ENCODE measurements at places on chromosomes 16 and 17. TPM values are rescaled to one million over a fixed set of nuclear protein-coding genes. Genes with fewer than 3 reads are reported as not detected.

The EDC4 gene
- total RNA-seq: 59.2 TPM

The FOXN1 gene
- not detected for total RNA-seq

The SLC35G6 gene
- total RNA-seq: not detected

The LRRC37A3 gene
- 3.8 TPM for total RNA-seq

The SEBOX gene
- not detected for total RNA-seq

The EEF2KMT gene
- 30.0 TPM for total RNA-seq

The KRT222 gene
- total RNA-seq: not detected

The WFIKKN1 gene
- total RNA-seq: not detected

The MAZ gene
- total RNA-seq: 147 TPM

The ADAMTS18 gene
- not detected for total RNA-seq

The NTN1 gene
- 0.19 TPM for total RNA-seq

DNA sequence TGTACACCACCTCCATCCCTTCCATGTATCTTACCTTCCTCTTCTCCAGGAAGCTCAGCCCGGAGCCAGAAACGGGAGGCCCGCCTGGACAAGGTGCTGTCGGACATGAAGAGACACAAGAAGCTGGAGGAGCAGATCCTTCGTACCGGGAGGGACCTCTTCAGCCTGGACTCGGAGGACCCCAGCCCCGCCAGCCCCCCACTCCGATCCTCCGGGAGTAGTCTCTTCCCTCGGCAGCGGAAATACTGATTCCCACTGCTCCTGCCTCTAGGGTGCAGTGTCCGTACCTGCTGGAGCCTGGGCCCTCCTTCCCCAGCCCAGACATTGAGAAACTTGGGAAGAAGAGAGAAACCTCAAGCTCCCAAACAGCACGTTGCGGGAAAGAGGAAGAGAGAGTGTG is 756 bp upstream of the MVP start:
- DNase-seq: no peak

- DNase-seq: peak; percentile 74
These were observed 3.2 kb downstream of the MYL11 start for GRCh38 chr16:30377812-30378235.

- DNase-seq: no peak
These were observed 447.9 kb downstream of the CA10 start for GRCh38 chr17:51710634-51710979.

DNA sequence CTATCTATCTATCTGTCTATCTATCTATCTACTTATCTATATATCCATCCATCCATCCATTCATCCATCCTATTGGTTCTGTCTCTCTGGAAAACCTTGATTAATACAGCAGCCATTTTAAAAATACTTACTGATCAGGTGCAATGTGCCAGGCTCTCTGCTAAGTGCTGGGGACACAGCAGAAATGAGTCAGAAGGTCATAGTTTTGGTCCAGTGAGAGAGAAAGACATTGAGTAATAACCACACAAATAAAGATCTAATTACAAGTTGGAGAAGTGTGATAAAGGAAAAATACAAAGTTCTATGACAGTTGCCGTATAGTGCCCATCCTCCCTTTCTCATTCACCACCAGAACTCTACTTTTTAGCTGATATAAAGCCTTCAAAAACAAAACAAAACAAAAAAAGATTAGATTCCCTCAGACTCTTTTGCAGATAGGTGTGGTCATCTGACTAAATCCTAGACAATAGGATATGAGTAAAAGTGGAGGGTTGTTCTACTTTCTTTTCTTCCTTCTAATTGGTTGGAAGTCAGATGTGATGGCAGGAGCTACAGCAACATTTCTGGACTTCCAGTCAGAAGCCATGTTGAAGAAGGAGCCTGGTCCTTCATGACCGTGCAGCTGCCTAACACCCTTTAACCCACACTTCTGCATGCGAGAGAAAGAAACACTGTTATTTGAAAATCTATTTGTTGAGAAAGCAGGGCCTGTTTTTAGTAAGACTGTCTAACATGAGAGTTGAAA is 72.0 kb upstream of the TOX3 start:
- no peak for DNase-seq

DNA sequence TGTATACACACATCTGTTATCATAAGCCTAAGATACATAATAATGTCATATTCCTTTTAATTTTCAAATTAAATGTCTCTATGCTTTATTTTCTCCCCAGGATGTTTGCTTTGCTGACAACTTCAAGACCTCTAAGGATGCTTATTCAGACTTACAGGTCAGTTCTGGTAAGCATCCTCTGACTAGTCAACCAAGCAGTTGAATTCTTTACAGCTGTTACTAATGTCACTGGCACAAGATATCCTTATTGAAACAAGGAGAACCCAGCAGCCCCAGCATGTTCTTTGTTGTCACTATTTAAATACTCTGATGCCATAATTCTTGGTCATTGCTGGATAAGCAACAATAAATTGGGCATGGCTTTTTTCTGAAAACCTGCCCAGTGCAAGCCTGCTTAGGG is 232.3 kb upstream of the PMFBP1 start:
- peak; percentile 69 for DNase-seq

DNA sequence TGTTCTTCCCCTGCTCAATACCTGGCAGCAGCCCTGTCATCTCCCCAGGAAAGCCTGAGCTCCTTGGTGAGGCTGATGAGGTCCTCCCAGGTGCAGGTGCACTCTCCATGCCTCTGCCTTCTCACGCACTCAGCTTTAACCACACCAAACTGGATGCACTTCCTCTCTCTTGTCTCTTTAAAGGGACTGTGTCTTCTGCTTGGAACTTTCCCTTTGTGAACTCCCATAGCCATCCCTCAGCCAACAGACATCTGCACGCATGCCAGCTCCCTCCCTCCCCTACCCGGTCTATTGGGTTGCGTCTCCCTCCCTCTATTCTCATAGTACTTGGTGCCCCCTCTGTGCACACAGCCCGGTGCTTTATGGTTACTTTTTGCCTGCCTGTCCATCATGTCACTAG is 231.2 kb downstream of the MSI2 start:
- DNase-seq: no peak

DNA sequence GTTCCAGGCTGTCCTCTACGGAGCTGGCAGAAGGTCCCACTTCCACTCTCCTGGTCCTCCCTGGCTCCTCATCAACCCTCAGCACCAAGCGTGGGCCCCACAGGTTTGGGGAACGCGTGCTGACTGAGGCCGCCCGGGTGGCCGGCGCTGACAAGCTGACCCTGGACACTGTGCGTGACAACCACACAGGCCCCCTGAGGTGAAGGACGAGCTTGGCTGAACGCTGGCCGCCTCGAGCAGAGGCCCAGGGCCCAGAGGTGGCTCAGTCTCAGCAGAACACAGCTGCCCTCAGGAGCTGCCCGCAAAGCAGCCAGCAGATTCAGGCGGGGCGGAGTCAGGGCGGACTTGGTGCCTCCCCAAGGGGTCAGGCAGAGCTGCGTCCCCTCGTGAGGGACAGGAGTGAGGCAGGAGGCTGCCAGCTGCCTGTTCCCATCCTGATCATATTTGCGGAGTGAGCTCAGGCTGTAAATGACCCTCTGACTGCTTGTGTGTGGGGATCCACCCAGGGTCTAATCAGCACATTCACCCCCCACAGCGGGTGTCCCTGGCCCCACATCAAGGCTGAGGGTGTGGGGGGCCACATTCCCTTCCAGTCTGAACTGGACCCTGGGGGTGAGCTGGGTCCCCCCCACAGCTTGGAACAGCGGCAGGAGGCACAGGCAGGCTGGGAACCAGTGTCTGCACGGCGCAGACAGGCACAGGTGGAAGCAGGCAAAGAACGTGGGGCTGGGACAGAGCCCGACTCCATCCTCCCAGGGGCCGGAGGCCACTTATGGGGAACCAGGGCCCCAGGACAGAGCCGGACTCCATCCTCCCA is 105.1 kb upstream of the METRNL start:
- DNase-seq: no peak

GRCh38 chr16:81456523-81457325 is 12.1 kb downstream of the CMIP start:
- no peak for DNase-seq

- peak; percentile 17 for DNase-seq
These were observed 30.2 kb downstream of the BRD7 start for GRCh38 chr16:50338371-50339231.

- no peak for DNase-seq
These were observed 16.5 kb upstream of the GPRC5B start for GRCh38 chr16:19901164-19901563.

DNA sequence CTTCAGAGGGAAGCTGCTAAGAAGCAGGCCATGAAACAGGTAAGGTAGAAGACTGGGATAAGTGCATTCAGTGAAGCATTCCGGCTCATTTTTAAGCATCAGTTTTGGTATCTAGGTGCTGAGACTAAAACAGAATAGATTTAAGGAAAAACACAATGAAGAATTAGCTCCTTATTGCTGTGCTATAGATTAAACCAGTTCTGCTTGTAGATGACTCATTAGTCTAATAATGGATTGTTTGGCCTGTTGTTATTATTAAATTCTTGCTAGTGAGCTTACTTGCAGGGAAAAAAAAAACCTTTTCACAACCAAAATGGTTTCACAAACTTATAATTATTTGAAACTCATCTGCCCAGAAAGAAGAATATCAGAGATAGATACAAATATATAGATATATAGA is 55.9 kb downstream of the NSRP1 start:
- DNase-seq: no peak

DNA sequence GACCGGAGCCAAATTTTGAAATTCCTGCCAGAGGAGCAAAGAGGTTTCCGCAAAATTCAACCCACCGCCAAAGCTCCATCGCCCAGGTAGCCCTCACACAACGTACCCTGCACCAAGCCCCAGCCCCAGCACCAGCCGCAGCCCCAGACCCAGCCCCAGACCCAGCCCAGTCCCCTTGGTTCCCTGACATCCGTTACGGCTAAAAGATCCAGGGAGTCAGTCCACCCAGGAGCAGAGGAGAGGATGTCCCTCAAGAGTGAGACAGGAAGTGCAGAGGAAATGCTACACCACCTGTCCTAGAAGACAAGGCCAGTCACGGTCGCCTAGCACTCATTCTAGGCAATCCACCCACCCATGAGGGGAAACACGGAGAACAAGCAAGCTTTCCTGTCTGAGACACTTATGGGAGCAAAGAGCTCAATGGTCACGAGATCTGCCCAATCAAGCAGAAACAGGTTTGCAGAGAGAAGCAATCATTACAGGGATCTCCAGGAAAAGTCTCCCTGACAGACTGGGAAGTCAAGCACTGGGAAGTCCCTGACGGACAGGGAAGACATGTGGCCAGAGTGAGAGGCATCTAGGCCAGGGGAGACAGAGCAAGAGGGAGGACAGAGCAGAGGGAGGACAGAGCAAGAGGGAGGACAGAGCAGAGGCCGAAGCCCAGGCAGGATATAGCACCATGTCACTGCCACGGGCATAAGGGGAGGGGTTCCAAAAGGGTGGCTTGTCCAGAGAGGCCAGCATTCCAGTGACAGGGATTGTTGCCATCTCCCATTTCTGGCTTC is 15.0 kb upstream of the KCNJ18 start:
- DNase-seq: no peak

DNA sequence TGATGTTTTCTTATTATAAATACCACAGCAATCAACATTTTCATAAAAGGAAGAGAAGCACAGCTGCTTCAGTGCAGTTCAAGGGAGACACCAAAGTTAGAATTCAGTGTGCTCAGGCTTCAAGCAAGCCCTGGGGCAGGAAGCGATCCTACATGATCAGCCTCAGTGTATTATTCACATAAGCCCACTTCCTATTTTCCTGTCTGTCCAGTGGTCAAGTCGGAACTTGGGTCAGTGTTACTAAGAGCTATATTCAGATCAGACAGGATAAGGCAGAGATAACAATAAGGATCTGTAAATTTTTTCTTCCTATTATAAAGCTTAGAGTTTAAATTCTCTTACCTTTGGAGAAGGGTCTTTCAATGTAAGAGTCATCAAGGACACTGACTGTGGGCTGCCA is 12.9 kb downstream of the HEATR6 start:
- DNase-seq: no peak

- DNase-seq: peak; percentile 64
These were observed 60.2 kb downstream of the HAPSTR1 start for GRCh38 chr16:9151597-9151996.

DNA sequence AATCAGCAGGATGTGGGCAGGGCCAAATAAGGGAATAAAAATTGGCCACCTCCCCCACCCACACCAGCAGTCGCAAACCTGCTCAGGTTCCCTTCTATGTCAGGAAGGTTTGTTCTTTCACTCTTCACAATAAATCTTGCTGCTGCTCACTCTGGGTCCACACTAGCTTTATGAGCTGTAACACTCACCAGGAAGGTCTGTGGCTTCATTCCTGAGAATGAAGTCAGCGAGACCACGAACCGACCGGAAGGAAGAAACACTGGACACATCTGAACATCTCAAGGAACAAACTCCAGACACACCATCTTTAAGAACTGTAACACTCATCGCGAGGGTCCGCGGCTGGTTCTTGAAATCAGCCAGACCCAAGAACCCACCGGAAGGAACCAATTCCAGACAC is 115.5 kb upstream of the TBX2 start:
- DNase-seq: peak; percentile 87

GRCh38 chr16:27285676-27286196 is 17.2 kb upstream of the NSMCE1 start:
- no peak for DNase-seq

- peak; percentile 97 for DNase-seq
These were observed 24.3 kb upstream of the KRT20 start for GRCh38 chr17:40909351-40909750.

DNA sequence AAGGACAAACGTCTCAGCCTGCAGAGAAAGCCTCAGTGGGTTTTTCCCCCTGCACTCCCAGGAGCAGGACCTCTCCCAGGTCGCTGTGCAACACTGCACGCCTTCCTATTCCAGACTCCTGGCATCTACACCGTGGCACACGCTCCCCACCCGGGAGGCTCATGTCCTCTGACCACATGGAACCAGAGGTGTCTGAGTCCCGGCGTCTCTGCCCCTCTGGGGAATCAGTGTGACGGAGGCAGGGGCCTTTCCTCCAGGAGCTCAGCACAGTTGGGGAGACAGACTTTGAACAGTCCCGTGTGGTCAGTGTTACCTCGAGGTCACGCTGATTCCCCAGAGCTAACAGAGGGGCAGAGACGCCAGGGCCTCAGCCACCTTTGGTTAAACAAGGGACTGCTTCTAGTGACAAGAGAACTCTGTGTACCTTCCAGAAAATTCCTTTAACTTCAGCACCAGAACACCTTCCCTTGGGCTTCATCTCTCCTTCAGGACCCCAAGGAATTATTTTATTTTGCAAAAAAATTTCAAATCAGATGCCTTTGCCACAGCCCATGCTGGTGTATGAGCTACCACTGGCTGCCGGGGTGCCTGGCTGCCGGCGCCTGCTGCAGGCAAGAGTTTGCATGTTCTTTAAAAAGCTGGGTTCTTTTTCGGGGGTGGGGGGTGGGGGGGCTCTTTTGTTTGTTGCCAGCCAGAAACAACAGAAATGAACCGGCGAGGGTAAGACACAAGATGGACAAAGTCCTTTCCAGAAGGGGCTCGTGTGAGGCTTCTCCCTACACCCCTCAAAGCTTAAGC is 6.6 kb downstream of the CANT1 start:
- no peak for DNase-seq

Measured in LHCN-M2 (cell line).